ENCODE measurements at places on chromosomes 7 and 10.

DNA sequence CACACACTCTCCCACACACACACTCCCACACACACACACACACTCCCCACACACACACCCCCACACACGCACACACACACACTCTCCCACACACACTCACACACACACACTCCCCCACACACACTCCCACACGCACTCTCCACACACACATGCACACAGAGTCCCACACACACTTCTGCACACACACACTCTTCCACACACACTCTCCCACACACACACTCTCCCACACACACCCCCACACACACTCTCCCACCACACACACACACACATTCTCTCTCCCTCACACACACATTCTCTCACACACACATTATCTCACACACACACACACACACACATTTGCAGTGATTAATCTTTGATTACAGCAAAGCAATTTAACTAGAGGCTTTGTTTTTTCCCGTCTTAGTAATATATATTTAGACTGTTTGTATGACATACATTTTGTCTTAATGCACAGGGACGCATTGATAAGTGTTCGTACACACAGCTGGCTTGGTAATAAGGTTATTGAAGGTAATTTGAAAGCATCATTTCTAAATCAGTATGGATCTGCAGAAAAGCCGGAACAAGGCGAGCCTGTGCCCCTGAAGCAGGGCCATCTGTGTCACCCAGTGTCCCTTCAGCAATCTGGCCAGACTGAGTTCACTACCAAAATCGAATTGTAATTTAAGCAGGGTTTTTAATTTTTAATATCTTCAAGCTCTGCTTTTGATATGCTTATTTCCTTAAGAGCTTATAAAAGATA lies 69.9 kb upstream of the SH2B2 start:
- DNase-seq = no peak
- H3K4me3 ChIP-seq = no peak overlapping the region
- peaks cover 4% of the 10 kb centered on the region for H3K36me3 ChIP-seq
- H3K4me1 ChIP-seq = peaks cover 73% of the 10 kb centered on the region
- no peaks in the 10 kb centered on the region for H3K27me3 ChIP-seq

- no peak overlapping the region for H3K4me3 ChIP-seq
- H3K4me1 ChIP-seq = no peaks in the 10 kb centered on the region
Observed at GRCh38 chr10:49751636-49752510, 10.2 kb downstream of the OGDHL start.

DNA sequence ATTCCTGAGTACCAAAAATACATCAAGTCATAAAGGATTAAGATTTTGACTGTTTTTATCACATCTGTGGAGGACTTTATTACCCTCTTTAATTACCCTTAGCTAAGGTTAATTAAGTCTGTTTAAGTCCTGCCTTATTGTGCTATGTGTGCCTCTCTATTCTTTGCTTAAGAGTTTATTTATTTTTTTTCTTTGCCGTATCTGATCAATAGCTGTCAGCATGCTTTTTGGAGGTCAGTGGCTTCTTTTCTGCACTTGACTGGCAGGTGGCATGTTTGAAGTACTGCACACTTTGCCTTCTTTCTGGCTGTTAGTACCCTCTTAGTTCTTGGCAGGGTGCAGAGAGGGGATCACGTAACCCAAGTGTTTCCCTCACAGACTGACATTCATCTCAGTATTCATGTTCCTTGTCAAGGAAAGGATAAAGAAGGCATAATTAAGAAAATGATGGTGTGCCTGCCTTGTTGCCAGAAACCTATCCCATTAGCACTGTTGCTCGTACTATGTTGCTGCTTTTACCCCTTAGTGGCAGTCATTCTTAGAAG lies 225.8 kb downstream of the EXOC4 start:
- peaks cover 9% of the 10 kb centered on the region for H3K4me1 ChIP-seq
- no peak overlapping the region for H3K4me3 ChIP-seq
- H3K36me3 ChIP-seq = no peaks in the 10 kb centered on the region
- DNase-seq = no peak
- H3K27ac ChIP-seq = no peak overlapping the region
- H3K27me3 ChIP-seq = no peaks in the 10 kb centered on the region

DNA sequence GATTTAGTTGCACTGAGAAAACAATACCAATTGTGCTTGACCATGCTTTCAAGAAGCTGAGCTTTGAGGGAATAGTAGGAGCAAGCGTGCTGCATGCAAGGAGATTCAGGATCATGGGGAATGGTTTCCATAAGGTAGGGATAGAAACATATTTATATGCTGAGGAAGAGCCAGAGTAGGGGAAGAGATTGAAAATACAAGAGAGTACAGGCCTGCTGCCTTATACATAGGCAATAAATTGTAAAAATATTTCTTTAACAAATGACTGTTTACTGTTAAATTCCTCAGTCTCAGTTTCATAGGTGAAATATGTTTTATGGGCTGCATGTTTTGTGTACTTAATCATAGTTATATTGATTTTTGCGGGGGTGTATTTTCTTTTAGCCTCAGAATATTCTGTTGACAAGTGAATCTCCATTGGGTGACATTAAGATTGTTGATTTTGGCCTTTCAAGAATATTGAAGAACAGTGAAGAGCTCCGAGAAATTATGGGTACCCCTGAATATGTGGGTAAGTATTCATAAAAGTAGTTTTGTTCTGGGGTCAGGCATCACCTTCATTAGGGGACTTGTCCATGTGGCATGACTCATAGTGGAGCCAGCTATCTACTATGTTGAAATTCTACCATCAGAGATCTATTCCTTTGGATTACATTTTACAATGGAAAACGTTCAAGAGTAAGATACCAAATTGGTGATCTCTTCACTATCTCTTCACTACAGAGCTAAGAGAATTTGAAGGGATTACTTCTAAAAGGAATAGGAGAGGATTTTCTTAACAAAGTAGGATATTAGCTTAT lies 36.5 kb downstream of the STK17A start:
- H3K4me3 ChIP-seq = no peak overlapping the region
- H3K36me3 ChIP-seq = peaks cover 6% of the 10 kb centered on the region
- no peak overlapping the region for H3K27ac ChIP-seq
- no peaks in the 10 kb centered on the region for H3K27me3 ChIP-seq

DNA sequence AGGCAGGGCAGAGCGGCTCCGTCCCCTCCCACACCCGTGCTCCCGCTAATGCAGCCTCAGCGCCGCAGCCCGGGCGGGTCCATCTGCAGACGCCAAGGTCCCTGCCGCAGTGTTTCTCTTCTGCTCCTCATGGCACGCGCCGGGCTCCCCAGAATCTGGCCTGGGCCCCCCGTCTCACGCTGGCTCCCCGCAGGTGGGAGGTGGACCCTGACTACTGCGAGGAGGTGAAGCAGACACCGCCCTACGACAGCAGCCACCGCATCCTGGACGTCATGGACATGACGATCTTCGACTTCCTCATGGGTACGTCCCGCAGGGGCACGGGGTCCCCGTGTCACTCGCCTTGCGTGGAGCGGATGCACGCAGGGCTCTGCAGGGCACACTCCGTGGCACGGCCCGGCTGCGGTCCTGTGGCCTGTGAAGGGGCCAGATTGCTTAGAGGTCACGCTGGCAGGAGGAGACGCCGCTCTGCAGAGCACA lies 33.5 kb upstream of the FOXL3 start:
- H3K4me1 ChIP-seq = no peaks in the 10 kb centered on the region
- DNase-seq = no peak
- no peaks in the 10 kb centered on the region for H3K36me3 ChIP-seq

- no peaks in the 10 kb centered on the region for H3K36me3 ChIP-seq
- no peaks in the 10 kb centered on the region for H3K27me3 ChIP-seq
- no peak for DNase-seq
- peak overlapping the region; percentile 65 for H3K27ac ChIP-seq
- peak overlapping the region; percentile 49 for H3K4me3 ChIP-seq
- H3K4me1 ChIP-seq = peaks cover 54% of the 10 kb centered on the region
Observed at GRCh38 chr10:132478341-132479023, 59.1 kb upstream of the INPP5A start.

GRCh38 chr7:28075674-28076358 lies 104.8 kb downstream of the JAZF1 start:
- no peak overlapping the region for H3K4me3 ChIP-seq
- no peak overlapping the region for H3K27ac ChIP-seq
- no peaks in the 10 kb centered on the region for H3K36me3 ChIP-seq
- no peak for DNase-seq
- H3K4me1 ChIP-seq = no peaks in the 10 kb centered on the region

DNA sequence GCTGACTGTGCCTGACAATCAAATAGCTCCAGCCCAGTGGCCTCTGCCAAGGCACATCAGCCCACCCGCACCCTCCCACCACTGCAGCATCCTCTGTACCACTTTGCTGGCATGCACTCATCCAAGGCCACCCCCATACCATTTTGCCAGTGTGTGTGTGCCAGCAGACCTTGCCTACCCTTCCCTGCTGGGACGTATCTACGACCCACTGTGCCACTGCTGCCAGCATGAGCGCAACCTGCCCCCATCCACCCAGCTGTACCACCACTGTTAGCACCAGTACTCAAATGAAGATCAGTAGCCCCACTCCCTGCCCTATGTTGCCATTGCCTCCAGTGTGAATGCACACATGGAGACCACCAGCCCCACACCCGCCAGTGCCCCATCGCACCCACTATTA lies 149.4 kb upstream of the PTN start:
- DNase-seq = no peak
- no peaks in the 10 kb centered on the region for H3K36me3 ChIP-seq
- no peak overlapping the region for H3K4me3 ChIP-seq
- no peaks in the 10 kb centered on the region for H3K4me1 ChIP-seq

GRCh38 chr10:89283936-89284475 lies 17.8 kb upstream of the IFIT2 start:
- no peaks in the 10 kb centered on the region for H3K4me1 ChIP-seq
- no peak for DNase-seq
- no peak overlapping the region for H3K27ac ChIP-seq

- H3K27ac ChIP-seq = no peak overlapping the region
- no peak overlapping the region for H3K4me3 ChIP-seq
- peak; percentile 69 for DNase-seq
- no peaks in the 10 kb centered on the region for H3K27me3 ChIP-seq
Observed at GRCh38 chr7:64098-64915, 128.1 kb upstream of the FAM20C start.

- H3K36me3 ChIP-seq = no peaks in the 10 kb centered on the region
- H3K27ac ChIP-seq = no peak overlapping the region
- H3K27me3 ChIP-seq = no peaks in the 10 kb centered on the region
- H3K4me3 ChIP-seq = no peak overlapping the region
- H3K4me1 ChIP-seq = no peaks in the 10 kb centered on the region
- DNase-seq = no peak
Observed at GRCh38 chr10:81872206-81872862, 2.7 kb upstream of the NRG3 start.

GRCh38 chr10:43287056-43288007 lies 20.5 kb upstream of the RASGEF1A start:
- H3K4me3 ChIP-seq = no peak overlapping the region
- peaks cover 3% of the 10 kb centered on the region for H3K4me1 ChIP-seq
- no peak for DNase-seq
- H3K36me3 ChIP-seq = no peaks in the 10 kb centered on the region

DNA sequence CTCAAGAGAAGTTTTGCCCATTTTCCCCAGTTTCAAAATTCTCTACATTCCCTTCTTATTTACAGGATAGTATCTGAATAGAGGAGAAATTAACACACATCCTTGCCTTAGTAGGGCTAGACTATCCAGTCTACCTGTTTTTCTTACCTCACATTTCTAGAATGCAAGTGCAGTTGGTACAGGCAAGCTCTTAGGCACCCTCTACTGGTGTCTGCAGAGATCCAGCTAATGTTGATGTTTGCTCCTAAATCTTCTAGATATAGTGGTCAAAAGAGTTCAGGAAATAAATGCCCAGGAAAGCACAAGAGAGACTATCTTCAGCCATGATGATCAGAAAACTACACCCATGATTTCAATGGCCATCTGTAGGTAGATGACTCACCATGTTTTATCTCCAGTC lies 205.3 kb downstream of the HTR7 start:
- no peaks in the 10 kb centered on the region for H3K27me3 ChIP-seq
- H3K36me3 ChIP-seq = no peaks in the 10 kb centered on the region
- no peak for DNase-seq

DNA sequence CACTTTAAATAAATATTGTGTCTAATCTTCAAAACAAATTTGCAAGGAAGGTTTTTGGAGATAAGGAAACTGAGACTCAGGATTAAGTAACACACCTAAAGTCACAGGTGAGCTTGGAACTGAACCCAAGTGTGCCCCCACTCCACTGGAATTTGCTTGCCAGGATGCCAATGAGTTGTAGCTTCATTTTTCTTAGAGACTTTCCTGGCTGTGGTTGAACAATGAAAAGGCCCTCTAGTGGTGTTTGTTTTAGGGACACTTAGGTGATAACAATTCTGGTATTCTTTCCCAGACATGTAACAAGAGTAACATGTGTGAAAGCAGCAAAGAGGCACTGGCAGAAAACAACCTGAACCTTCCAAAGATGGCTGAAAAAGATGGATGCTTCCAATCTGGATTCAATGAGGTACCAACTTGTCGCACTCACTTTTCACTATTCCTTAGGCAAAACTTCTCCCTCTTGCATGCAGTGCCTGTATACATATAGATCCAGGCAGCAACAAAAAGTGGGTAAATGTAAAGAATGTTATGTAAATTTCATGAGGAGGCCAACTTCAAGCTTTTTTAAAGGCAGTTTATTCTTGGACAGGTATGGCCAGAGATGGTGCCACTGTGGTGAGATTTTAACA lies 1.5 kb downstream of the IL6 start:
- H3K27ac ChIP-seq = no peak overlapping the region
- no peaks in the 10 kb centered on the region for H3K36me3 ChIP-seq
- peak; percentile 72 for DNase-seq
- H3K4me1 ChIP-seq = peaks cover 22% of the 10 kb centered on the region

- no peaks in the 10 kb centered on the region for H3K36me3 ChIP-seq
- H3K4me3 ChIP-seq = no peak overlapping the region
- DNase-seq = no peak
- H3K4me1 ChIP-seq = no peaks in the 10 kb centered on the region
Observed at GRCh38 chr10:57961487-57961886, 306.2 kb downstream of the IPMK start.

DNA sequence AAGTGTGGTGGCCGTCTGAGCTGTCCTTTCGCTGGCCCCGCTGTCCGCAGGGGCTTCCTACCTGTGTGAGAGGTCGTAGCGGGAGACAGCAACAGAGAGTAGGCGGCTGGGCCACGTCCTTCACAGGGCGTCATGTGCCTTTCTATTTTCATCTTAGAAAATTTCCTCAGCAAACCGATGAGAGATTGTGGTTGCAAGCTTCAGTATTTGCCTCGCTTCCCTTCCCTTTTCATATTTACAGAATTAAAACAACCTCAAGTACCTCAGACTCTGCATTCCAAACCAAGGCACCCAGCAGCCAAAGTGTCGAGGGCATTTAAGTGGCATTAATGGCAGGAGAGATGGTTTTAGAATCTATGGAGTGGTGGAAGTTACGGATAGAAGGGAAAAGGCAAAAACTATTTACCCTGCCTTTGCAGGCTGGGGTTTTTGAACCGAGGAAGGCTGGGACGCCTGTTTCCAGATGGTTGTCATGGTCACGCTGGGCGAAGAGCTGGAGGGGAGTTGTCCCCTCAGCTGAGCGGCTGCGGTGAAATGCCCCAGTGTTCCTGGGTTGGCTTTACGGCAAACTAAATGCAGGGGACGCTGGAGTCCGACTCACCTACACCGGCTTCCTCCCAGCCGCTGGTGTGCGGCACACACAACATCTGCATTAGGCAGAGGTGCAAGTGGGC lies 41.9 kb downstream of the WIPI2 start:
- peak; percentile 58 for DNase-seq
- H3K27ac ChIP-seq = no peak overlapping the region
- H3K4me1 ChIP-seq = peaks cover 36% of the 10 kb centered on the region
- no peak overlapping the region for H3K4me3 ChIP-seq
- peaks cover 35% of the 10 kb centered on the region for H3K36me3 ChIP-seq

All from Karpas-422 (cell line).